ENCODE measurements at places on chromosomes 3 and 15.

DNA sequence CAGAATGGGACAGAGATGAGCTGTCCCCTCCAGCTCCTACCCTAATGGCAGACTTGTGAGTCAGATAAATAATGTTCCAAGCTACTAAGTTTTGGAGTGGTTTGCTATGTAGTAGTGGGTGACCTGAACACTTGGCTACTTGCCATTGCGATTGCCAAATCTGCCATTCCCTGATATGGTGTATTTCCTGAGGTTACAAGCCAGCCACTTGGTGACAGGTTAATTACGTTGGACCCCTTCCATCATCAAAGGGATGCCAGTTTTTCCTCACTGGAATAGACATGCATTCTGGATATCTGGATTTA, 33.6 kb downstream of the MORF4L1 start:
- no peak for DNase-seq

- no peak for DNase-seq
Observed at GRCh38 chr3:156626104-156626503, 48.3 kb upstream of the TIPARP start.

DNA sequence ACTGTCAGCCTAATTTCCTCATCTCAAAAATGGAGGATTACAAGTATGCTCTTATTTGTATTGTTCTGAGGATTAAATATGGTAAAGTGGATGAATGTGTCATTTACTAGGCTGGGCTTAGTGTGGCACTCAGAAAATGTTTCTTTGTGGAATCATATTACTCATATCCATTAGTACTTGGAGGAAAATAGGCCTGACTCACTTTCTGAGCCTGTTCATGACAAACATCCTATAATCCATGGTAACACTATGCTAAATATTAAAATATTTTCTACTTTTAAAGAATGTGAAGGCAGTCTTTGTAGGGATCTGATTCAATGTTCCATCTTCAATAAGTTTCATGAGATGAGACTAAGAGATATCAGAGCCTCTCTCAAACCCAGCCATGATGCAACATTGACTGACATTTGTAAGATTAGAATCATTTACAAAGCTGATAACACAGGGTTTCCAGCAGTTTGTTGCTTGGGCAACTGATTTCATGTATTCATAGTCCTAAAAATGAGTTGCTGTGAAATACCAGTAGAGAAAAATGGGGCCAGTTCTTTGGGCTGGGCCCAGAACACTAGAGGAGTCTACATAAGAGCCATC, 1048.5 kb downstream of the NTRK3 start:
- DNase-seq: no peak

- no peak for DNase-seq
Observed at GRCh38 chr15:44790215-44790614, 53.9 kb downstream of the TRIM69 start.
